Stimulated activated CD8-positive, alpha-beta memory T cell treated with anti-CD3 and anti-CD28 coated beads, Interleukin-4, amount 100 ng/mL, for 1 hour (primary cell): ENCODE measurements at places on chromosomes 13 and 19.

DNA sequence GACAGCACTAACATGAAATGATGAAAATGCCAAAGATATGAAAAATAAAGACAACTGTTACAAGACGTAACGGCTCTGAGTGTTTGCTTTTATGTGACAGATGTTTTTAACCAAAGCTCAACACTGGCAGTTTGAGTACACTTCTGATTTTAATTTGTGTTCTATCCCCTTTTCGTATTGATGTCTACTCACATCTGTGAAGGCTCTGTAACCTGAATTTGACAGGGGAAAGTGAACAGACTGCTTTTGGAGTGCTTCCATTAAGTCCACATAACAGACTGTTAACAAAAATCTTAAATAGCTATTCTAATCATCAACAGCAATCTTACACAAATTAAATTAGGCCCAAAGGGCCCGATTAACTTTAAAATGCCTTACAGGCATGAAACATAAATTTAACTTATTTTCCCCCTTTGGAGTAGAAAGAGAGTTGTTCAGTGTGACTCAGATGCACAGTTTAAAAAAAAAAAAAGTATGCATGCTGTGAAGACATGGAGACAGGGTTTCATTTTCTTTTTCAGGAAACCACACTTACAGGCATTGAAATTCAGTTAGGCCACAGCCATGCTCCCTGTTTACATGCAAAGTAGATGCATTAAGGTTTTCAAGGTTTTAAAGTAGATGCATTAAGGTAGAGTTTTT, 16.3 kb upstream of the RNASEH2B start:
- no peak for DNase-seq

DNA sequence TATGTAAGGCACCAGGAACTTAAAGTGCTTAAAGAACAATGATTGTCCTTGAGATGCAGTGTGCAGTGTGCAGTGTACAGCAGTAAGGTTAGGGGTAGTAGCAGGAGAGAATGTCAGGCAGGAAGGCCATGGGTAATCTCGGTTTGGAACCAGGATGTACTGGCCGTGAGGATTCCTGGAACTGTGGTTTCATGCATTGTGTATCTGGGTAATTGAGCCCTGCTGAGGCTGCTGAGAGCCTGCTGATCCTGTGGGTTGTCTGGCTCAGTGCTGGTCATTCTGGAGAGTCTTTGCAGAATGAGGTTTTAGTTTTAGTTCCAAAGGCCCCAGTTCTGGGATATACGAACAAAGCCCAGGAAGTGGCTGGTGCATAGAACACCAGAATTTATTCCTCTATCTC, 71.0 kb downstream of the ZNF568 start:
- DNase-seq: no peak

DNA sequence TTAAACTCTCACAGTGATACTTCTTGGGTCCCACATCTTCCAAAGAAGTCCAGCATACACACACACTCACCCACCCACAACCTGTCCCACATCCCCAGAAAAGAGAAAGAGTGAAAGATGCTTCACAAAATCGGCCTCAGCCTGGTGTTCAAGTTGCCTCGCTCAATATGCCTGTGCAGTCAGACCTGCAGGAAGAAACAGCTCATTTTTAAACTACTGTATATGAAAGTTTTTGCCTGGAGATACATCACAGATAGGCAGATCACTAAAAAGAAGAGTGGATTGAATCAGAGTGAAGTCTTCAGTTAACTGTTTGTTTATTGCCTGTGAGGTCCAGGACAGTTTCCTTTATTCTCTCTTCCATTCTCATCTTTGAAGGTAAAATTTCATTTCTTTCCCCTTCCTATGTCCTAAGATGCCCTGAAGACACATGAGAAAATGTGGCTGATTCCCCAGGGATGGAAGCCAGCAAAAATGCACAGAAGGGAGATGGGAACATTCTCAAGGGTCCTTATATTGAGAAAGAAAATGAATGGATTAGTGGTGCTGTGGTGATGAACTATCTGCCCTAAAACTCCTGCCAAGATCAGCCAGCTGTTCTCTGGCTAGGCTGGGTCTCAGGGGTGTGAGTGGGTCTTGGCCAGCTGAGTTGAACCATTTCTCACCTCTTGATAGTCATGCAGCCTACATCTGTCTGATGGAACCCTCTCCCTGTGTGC, 259.0 kb downstream of the ITGBL1 start:
- no peak for DNase-seq

DNA sequence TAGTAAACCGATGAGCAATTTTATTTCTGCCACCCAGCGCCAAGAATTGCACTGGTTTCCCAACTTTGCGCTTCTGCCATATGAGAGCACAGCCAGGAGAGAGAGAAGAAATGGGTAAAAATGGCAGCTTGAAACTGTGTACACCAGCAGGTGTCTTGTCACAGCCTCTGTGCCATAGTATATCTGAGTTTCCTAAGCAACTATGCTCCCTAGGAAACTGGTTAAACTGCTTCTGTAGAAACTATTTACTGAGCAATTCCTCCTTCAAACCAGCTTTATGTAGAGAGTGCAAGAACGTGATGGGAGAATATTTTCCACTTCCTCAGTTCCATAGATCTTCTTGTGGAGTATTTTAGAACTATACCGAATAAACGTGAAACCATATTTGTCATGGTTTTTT, 1361.3 kb downstream of the PCDH9 start:
- DNase-seq: no peak

DNA sequence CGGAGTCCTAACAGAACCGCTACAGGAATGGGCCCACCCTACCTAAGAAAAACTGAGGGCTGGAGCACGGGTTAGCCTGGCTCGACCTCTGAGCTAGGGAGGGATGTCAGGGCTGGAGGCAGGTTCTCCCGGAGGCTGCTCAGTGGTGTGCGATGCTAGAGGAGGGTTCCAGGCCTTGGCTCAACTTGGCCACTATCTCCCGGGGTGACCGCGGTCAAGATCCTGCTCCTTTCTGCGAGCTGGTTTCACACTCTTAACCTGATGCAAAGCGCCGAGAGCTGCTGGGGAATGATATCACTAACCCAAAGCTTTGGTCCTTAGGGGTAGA, 301 bp downstream of the POP4 start:
- no peak for DNase-seq
